Nucleus accumbens (tissue), 56 donors: ENCODE measurements at places on chromosomes 5 and 9.

DNA sequence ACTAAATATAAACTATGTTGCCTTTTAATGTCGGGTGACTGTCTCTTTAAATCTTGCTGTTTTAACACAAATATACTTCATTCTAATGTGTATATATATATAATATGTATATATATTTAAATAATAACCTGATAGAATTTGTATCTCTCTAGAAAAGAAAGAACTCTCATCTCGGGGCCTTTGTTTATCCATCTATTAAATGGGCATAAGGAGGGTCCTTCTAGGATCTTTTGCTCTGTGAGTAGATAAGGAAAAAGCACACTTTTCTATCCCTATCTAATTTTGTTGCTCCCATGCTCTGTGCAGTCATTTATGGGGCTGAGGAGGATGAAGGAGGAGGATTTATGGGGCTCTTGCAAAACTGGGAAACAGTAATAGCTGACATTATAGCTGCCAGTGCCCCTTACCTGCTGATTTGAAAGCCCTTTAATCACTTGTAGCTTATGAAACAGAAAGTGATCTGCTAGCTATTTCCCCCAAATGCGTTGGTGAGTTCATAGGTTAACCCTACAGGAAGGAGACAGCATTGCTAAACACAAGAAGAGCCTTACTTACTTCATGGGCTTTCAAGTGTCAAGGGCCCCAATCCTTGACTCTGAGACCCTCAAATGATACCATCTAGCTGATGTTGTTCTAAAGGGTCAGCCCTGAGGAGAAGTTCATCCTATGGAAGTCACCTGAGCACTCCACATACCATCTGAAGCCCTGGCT lies 5.8 kb upstream of the PPARGC1B start:
- DNase-seq, result no peak

- DNase-seq, result peak; percentile 49
Observed at GRCh38 chr9:35726931-35727330, 5.1 kb downstream of the TLN1 start.

GRCh38 chr5:133017964-133018363 lies 8.4 kb downstream of the ZCCHC10 start:
- no peak for DNase-seq

DNA sequence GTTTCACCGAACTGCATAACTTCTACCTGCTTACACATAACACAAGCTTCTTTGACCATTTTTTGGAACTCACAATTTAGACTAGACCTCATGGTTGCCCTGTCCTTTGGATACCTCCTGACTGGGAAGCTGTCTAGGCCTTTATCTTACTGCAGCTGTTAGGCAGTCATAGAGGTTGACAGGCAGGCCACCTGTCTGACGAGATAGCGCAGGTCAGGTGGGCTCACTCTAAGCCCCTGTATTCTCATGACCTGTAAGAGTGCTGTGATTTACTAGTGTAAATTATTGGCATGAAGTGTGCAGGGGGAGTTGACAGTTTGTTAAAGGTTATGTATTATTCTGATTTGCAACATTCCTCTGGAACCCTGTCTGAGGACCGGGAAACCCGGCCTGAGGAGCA lies 29.0 kb downstream of the SLC22A4 start:
- DNase-seq, result no peak

DNA sequence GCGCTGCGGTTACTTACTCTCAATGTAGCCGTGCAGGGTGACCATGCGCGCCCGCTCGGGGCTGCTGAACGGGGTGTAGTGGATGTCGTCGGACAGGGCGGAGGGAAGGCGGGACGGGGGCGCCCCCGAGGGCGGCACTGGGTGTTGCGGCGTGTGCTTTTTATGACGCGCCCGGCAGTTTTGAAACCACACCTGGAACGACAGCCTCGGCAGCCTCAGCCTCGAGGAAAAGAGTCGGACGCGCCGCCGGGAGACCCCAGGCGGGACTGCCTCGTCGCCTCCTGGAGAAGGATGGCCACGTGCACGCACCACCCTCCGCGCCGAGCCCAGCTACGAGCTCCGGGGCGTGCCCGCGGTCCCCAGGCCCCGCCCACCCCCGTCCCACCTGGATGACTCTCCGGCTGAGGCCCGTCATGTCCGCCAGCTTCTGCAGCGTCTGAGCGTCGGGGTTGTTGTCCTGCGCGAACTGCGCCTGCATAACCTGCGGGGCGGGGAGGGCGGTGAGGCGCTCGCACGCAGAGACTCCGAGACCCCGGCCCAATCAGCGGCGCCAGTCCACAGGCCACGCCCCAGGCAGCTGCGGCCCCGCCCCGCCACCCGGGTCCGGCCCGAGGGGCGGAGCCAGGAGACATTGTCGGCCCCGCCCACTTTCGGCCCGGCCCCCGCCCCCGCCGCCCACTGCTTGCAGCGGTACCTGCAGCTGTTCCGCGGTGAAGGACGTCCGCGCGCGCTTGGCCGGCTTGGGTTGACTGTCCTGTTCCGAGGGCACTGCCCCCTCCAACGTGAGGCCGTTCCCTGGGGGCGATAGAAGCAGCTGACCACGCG lies 15.0 kb downstream of the LHX6 start:
- no peak for DNase-seq

DNA sequence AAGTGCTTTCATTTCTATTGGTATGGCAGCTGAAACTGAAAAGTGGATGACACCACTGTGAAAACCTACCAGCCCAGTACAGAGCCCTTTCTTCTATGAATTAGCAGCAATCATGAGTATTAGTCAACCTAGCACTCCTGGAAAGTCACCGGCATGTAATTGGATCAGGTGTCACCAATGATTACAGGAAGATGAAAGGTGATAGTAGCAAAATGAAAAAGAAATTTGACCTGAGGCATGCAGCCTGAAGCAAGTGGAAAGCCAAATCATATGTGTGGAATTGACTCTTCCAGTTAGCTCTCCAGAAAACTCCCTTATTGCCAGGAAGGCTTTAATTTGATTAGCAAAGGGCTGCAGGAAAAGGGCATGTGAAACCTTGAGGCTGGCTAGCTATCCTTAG lies 81.2 kb upstream of the NAA35 start:
- DNase-seq, result no peak

DNA sequence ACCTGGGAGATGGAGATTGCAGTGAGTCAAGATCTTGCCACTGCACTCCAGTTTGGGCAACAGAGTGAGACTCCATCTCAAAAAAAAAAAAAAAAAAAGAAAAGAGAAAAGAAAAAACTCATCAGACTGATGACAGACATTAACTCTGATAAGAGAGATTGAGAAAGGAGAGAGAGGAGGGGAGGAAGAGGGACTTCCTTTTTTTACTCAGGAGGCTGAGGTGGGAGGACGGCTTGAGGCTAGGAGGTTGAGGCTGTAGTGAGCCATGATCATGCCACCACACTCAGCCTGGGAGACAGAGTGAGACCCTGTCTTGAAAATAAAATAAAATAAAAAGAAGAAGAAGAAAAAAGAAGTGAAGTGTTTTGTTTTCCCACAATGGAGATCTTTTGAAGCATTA lies 9.7 kb upstream of the MSMP start:
- DNase-seq, result no peak

DNA sequence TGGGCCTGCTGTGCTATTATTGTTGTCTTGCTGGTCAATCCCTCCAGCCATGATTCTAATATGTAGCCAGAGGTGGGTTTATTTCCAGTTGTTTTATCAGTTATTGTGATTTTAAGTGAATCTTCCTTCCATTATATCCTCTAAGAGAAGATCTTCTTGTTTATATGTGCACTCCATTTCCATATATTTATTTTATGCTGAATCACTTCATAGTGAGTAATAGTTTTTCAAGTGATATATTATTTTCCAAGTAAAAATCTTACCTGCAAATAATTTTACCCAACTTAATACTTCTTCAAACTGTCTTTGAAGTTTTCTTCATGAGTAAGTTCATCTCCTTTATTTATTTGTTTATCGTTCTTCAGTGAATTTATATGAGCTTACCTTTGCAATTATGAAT lies 13.5 kb upstream of the GPR150 start:
- no peak for DNase-seq

GRCh38 chr9:79581794-79582193 lies 10.0 kb downstream of the TLE4 start:
- DNase-seq, result no peak

GRCh38 chr5:76754668-76755078 lies 38.7 kb downstream of the F2R start:
- no peak for DNase-seq

- DNase-seq, result no peak
Observed at GRCh38 chr5:11305245-11305644, 544.2 kb upstream of the DAP start.

DNA sequence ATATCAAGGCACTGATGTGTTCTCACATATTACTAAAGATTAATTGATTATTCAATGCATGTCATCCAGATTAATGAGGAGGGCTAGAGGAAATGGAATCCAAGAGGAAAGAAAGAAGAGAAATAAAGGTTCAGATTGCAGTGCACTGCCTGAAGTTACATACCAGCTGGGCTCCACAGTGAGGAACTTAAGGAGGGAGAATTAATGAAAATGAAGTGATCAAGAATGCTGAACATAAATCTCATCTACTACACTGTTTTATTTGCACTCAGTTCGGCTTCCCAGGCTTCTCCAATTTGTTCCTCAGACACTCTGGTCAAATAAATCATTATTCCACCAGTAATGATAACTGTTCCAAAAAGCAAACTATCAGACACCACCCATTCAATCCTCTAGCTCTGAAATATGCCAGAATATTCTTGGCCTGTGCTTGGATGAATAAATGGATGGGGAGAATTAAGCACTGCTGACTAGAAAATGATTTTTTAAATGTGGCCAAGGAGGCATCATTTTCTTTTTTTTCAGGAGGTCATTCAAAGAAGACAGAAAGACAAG lies 88.6 kb upstream of the FBN2 start:
- no peak for DNase-seq

- no peak for DNase-seq
Observed at GRCh38 chr9:114830546-114830945, 24.7 kb upstream of the TNFSF15 start.

GRCh38 chr5:132949136-132949535 lies 14.3 kb downstream of the AFF4 start:
- DNase-seq, result no peak

DNA sequence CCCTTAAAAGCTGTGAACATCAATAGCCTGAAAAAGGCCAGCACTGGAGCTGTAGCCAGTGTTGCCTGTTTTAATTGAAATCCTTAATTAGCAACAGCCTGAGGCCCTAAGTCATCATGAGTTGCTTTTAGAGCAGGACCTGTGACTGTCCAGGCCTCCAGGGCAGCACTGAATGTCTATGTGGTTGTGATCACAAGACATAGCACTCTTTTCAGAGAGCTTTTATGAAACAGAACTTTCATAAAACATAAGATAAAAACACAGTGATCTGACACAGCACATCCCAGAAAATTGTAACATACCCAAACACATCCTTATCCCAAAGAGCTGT lies 85.5 kb upstream of the MYO10 start:
- no peak for DNase-seq

- no peak for DNase-seq
Observed at GRCh38 chr5:113809626-113810025, 296.1 kb downstream of the YTHDC2 start.

DNA sequence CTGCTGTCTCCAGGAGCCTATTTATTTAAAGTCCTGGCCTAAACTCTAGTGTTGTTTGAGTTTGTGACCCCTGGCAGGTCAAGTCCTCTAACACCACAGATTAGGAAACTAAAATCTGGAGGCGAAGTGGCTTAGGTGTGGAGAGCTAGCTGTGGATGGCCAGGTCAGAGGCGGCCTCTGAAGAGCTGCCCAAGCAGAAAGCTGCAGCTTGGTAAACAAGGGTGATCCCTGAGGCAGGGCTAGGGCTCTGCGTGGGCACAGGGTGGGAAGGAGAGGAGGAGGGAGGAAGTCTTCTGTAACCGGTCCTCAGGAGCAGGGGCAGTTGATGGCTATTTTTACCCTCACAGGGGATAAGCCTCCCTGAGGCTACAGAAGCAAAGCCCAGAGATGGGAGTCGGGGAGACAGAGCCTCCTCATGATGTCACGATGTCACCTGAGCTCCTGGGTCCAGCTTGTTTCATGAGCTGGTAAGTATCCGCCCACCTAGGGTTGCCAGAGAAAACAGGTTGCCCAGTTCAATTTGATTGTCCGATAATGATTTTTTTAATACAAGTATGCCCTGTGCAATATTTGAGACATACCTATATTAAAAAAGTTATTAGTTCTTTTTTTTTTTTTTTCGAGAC lies 25.9 kb upstream of the BOD1 start:
- no peak for DNase-seq

DNA sequence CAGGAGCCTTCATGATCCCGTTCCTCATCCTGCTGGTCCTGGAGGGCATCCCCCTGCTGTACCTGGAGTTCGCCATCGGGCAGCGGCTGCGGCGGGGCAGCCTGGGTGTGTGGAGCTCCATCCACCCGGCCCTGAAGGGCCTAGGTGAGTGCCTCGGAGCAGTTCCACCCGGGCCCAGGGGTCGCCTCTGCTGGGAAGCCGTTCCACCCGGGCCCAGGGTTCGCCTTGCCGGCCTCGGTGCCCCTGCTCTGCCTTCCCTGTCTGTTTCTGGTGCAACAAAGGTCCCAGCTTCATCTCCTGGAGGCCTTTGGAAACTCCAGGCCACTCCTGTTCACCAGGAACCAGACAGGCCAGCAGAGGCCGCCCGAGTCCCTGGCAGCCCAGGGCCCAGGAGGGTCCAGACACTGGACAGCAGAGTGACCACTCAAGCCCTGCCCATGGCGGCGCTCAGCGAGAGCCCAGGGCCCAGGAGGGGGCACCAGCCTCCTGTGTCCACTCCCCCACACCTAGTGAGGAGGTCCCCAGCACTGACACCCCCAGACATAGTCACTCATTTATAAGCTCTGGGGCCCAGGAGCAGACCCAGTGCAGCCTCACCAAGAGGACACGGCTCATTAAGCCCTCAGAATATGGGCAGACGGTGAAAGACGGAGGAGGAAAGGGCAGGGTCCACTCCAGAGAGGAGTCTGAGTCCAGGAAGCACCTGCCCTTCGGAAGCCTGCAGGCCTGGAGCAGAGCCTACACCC lies 7.5 kb downstream of the SLC6A19 start:
- no peak for DNase-seq

DNA sequence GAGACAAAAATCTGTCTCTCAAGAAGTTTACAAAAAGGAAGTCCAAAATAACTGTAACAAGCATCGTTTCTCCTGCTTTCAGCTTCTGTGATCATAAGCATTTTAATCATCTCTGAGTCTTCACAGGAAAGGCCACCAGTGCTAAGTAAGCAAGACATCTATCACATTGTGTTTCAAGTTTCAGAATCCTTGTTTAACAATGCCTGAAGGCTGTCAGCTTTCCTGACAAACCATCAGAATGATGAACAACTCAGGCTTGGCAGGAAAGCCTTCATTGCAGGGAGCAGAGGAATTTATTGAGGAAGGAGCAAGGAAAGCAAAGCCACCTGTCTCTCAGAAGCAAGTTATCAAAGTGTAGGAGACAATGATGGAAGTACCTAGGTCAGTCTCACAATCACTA lies 143.5 kb upstream of the DAPK1 start:
- DNase-seq, result no peak

- DNase-seq, result no peak
Observed at GRCh38 chr5:77640589-77641396, 2.3 kb upstream of the OTP start.

DNA sequence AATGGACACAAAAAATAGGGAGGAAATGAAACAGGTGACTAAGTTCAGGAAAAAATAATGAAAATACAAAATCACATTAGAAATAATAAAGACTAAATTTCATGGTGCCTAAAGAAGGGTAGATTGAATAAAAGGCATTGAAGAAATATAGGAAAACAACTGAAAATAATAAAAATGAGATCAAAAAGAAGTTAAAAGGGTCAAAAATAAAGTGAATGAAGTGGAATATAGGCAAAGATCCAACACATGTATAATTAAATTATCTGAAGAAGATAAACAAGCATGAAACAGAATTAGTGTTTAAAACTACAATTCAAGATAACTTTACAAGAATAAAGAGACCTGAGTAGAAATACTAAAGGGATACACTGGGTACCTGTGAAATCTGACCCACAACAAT lies 87.6 kb downstream of the SUSD1 start:
- DNase-seq, result no peak
